ENCODE measurements at places on chromosomes 13 and 19.

DNA sequence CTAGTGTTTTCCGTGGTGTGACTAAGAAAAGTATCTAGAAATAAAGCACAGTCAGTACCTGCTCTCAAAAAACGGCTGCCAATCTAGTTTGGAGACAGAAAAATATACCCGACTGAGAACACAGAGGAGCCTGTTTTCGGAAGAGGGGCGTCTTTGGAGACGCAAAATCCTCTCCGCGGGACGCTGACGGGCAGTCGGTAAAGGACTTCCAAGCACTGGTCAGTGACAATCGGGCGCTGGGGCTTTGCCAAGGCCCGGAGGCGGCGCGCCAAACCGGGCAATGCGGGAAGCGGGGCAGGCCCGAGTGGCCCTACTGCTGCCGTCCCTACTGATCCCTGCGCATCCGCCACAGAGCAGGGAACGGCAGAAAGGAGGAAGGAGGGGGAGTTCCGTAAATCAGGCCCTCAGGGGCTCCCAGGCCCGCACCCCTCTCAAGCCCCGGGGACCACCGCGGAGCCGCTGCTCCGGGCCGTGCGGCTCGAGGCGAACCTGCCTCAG lies 588 bp upstream of the DPY19L3 start:
- no peak for DNase-seq

- no peak for DNase-seq
Measured at GRCh38 chr13:46747031-46747820, 49.7 kb downstream of the ESD start.

- DNase-seq: no peak
Measured at GRCh38 chr13:93674337-93674755, 447.7 kb downstream of the GPC6 start.

GRCh38 chr13:61608138-61608537 lies 192.5 kb upstream of the PCDH20 start:
- DNase-seq: no peak

GRCh38 chr19:56393119-56394012 lies at the start of gene ZNF582:
TSS of gene ZNF582 (minus strand) at chr19:56393534. CDS start at chr19:56391752, 1,782 bp downstream.
- DNase-seq: peak; percentile 95

- no peak for DNase-seq
Measured at GRCh38 chr19:49613374-49613773, 22.4 kb downstream of the PRR12 start.

DNA sequence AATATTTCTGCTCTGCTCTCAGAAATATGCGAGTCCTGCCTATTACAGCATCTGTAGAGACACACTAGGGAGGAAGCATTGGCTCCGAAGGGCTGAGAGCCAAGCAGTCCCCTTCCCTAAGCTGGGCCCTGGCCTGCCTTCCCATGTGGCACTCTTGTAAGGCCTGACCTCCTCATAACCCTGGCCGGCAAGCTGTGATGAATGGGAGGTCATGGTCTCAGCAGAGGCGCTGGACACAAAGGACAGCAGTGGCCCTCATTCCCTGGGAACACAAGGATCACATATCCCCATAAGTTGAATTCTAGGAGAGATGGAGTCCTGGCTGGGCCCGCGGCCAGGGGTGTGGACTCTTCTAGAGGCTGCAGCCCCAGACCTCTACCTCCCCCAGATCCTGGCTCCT lies 483.3 kb downstream of the ZNF536 start:
- DNase-seq: no peak

- DNase-seq: no peak
Measured at GRCh38 chr19:34343751-34344150, 21.2 kb upstream of the GPI start.

- no peak for DNase-seq
Measured at GRCh38 chr13:84380866-84381265, 498.6 kb upstream of the SLITRK1 start.

GRCh38 chr13:109790942-109791605 lies 4.7 kb upstream of the IRS2 start:
- peak; percentile 60 for DNase-seq

DNA sequence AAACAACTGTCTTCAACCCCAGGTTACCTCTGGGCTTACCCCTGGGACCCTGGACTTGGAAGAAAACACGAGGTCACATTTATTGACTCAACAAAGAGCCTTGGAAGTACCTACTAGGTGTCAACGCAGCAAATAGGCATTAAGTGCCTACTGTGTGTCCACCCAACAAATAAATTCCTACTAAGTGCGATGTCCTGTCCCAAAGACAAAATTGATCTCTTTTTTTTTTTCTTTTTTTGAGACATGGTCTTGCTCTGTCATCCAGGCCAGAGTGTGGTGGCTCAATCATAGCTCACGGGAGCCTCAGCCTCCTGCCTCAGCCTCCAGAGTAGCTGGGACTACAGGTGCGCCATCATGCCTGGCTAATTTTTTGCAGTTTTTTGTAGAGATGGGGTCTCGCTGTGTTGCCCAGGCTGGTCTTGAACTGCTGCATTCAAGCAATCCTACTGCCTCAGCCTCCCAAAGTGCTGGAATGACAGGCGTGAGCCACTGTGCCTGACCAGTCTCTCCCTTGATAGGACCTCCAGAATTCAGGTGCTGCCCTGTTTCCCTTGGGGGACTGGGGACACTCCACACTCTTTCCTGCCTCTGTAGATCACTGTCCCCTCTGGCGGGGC lies 589 bp upstream of the S1PR2 start:
- DNase-seq: no peak

DNA sequence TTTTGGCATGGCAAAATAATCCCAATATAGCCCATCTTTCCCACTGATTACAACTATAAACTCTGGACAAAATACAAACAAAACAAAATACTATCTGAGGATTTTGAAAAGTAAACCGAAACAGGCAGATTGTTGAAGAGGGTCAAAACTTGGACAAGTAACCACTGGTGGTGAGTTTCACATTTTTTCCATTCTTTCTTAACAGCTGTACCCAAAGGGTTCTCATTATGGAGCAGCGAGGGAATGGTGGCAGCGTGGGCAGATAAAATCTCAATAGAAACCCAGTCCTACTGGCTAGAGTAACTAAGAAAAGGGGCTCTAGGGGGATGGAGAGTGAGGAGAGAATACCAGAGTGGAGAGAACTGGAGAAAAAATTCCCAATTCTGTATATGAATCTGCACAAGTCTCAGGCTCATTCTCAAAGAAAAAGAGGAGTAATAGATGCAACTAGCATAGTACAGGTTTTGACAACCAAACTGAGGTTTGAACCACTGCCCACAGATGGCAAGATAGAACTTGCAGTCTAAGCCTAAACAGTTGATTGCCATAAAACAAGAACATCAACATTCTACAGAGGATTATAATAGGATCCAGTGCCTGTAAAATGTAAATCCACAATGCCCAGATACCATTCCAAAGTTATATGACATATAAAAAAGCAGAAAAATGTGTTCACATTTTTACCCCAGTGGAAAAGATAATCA lies 284.5 kb downstream of the KCNRG start:
- no peak for DNase-seq

DNA sequence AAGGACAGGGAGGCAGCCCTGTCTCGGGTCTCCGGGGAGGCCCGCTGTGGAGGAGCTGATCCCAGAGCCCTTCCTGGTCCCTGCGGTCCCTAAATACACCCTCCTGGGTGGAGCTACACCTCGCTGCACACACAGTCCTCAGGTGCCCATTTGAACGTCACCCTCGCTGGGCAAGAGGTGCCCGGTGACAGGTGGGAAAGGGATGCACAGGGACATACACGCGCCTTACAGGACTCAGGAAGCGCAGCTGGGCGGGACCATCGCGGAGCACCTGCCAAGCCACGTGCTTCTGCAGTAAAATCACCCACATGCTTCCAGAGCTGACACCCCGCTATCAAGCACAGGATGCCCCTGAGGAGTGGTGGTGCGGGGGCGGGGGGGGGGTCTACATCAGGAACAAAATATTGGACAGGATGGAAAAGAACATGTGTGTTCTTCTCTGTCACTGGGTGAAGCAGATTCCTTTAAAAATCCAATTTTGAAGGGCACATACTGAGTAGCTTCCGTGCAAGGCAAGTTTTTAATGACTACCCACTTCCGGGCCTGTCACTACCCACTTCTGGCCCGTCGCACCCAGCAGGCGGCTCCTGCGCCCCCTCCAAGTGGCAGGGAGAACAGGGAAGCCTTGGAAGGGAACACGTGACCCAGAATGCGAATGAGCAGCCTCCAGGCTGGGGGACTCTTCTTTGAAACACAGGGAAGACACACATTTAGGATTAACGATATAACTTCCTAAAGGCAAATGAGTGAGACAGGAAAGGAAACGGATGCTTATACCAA lies 78.9 kb downstream of the COL4A1 start:
- DNase-seq: no peak

GRCh38 chr13:77697217-77698103 lies at the start of gene SLAIN1:
TSS of gene SLAIN1 (plus strand) at chr13:77697687. CDS start at chr13:77697914, 227 bp downstream.
- peak; percentile 92 for DNase-seq

- no peak for DNase-seq
Measured at GRCh38 chr13:98438246-98439125, 138.4 kb downstream of the STK24 start.

DNA sequence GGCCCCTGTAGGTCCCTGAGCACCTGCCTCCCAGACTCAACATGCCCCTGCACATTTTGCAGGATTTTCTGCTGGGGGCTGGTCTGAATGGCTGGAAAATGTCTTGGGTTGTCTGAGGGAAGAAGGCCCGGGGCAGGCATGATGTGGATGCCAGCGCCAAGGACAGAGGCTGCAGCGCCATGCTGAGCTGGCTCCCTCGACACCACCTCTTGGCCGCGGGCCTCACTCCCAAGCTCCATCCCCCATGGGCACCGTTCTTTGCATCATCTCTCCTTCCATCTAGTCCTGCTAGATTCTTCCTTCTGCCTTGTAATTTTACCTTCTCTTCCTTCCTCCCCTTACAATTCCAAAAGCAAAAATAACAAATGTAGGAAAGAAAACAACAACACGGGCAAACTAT lies 70.6 kb downstream of the ZIC5 start:
- no peak for DNase-seq

GRCh38 chr19:46976845-46977320 lies 42.8 kb upstream of the NPAS1 start:
- DNase-seq: no peak

DNA sequence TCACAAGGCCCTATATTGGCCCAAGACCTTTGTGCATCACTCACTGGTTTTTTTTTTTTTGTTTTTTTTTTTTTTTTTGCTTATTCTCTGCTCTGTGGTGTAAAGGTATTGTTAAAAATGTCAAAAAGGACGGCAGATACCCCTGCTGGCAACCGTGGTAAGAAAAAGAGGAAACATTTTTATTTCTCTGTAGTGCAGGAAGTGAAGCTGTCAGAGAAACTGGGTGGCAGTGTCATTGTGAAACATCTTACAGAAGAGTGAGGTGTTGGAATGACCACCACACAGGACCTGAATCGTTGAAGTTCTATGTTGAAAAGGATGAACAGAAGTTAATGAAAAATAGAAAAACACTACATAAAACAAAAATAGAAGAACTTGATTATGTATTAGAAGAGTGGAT lies 346.4 kb downstream of the FGF9 start:
- DNase-seq: no peak

GRCh38 chr13:110697842-110698241 lies 8.1 kb downstream of the CARS2 start:
- no peak for DNase-seq

- DNase-seq: no peak
Measured at GRCh38 chr13:69300131-69300530, 807.5 kb upstream of the ATXN8OS start.

DNA sequence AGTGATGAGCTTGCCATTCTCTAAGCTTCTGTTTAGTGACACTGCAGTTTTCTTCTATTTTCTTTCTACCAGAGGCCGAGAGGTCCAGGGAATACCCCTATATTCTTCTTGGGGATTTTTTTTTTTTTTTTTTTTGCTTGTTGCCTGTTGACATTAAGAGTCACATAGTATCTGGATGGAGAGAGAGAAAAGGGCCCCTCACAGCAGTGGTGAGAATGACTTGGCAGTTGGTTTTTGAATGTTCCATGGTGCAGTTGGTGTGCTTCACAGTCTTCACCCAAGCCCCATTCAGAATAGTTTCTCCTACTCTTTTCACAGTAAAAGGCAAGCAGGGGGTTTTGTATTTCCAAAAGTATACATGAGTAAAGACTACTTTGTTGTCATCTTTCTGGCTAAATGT lies 577.9 kb downstream of the LMO7 start:
- no peak for DNase-seq

DNA sequence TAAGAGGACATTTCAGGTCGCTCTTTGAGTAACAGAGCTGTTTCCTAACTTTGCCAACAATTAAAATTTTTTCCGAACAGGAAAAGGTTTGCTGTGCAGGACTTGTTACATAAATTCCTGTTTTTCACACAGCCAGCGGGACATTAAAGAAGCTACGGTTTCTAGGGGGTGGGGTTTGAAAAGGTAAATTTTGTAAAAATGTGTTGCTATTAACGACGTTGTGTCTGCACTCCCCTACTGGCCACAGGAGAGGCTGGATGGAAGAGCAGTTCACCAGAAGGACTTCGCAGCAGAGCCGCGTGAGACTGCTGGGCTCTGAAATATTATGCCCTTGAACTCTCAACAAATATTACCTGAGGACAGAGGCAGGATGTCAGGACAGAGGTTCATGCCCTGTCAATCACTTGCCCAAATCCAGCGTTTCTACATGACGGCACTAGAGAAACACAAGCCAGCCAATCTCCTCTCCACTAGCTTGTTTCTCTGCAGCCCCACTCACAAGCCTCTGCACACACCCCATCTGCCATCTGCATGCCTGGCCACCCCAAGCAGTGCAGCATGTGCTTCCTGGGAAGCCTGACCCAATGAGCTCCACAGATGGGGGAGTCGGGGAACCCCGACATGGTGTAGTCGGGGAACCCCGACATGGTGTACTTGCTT lies 102.0 kb downstream of the FOXO1 start:
- peak; percentile 12 for DNase-seq

- no peak for DNase-seq
Measured at GRCh38 chr19:42024622-42025111, 30.6 kb upstream of the ATP1A3 start.

DNA sequence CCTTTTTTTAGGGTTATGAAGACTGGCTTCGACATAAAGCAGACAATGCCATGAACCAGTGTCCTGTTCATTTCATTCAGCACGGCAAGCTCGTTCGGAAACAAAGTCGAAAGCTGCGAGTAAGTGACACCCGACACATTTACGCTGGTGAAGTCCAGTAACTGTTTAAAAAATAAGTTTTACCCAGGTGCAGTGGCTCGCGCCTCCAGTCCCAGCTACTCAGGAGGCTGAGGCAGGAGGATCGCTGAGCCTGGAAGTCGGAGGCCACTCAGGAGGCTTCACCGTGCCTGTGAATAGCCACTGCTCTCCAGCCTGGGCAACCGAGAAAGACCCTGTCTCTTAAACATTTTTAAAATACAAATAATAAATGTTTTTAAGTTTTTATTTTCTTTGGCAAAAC lies 120.8 kb downstream of the ATP11A start:
- DNase-seq: no peak

- DNase-seq: no peak
Measured at GRCh38 chr19:47891923-47892666, 6.0 kb upstream of the SULT2A1 start.

DNA sequence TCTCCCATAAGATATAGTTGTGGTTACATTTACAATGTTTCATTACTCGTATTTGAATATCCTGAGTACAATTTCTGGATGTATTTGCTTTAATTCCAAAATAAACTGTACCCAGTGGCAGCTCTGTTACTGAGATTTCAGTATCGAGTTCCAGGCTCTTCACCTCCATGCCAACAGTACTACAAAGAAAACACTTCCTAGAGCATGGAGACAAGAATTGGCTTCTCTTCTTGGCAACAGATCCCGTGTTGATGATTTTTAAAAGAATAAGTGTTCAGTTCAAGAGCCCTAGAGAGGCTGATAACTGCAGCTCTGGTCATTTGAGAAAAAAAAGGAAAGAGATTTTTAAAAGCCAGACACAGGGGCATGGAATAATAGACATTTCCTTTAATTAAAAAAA lies 302.8 kb downstream of the EFNB2 start:
- no peak for DNase-seq
